Fibroblast of lung (primary cell): ENCODE measurements at places on chromosomes 16 and 17. TPM values are rescaled to one million over a fixed set of nuclear protein-coding genes. Genes with fewer than 3 reads are reported as not detected.

The DLG4 gene
- 12.6 and 22.0 TPM in 2 replicates for total RNA-seq

- no peak overlapping the region for H3K27ac ChIP-seq
- no peak overlapping the region for H3K4me3 ChIP-seq
- no peaks in the 10 kb centered on the region for H3K4me1 ChIP-seq
These were observed 17.0 kb upstream of the LHX1 start for GRCh38 chr17:36920032-36921005.

DNA sequence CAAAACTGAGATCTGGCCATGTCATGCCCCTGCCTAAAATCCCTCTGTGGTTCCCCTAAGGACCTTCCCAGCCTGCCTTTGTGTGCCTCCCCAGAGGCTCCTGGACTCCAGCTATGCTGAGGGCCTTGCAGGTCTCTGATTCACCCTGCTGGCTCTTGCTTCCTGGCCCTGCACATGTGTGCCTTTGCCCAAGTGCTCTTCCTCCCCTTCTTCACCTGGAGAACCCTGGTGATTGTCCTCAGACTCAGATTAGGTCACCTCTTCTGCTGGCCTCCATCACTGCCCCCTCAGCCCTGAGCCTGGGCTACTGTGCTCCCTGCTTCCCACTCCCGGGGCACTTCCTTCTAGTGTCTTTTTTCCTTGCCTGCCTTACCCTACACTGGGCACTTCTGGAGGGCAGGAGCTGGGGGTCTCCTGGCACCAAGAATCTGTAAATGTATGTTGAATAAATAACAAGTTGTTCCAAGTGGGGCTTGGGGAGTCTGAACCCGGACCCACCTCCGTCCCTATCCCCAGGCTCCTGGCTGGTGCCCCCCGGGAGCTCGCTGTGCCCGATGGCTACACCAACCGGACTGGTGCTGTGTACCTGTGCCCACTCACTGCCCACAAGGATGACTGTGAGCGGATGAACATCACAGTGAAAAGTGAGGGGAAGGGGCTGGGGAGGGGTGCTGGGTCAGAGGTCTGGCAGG is 7.8 kb downstream of the ITGA3 start:
- no peaks in the 10 kb centered on the region for H3K27me3 ChIP-seq
- peak overlapping the region; percentile 86 for H3K27ac ChIP-seq
- H3K36me3 ChIP-seq: peaks cover 8% of the 10 kb centered on the region
- peaks cover 65% of the 10 kb centered on the region for H3K4me1 ChIP-seq
- DNase-seq: peak; percentile 61

DNA sequence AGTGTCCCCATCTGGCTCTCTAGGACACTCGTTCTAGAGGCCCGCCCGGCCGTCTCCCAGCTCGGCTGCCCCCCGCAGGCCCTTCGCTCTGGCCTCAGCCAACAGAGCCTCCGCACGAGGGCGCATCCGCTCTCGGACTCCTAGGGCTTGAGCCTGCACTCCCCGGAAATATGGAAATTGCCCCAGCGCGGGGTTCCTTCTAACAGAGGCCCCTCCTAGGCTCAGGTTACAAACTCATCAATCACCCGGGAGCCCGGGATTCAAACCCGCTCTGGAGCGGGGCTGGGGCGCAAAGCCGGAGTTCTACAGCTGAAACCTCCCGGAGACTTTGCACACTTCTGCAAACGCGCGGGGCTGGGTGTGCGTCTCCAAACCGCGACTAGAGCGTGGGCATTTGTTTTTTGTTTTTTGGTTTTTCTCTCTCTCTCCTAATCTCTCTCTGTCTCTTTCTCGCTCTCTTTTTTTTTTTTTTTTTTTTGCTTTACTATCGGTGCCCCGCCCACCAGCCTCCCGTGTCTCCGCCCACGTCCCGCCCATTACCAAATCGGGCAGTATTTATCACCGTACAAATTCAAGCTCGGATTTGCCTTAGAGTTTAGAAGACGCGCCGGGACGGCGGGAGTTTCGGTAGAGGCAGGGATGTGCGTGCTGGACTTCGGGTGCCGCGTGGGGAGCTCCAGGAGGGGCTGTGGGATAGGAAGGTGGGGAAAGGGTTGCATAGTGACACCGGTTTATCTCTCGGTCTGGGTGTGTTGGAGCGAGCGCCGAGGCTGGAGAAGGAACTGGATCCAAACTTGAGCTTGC is 2.4 kb upstream of the FOXL1 start:
- peaks cover 5% of the 10 kb centered on the region for H3K36me3 ChIP-seq
- peak overlapping the region; percentile 74 for H3K4me3 ChIP-seq
- H3K27ac ChIP-seq: peak overlapping the region; percentile 97
- peaks cover 17% of the 10 kb centered on the region for H3K4me1 ChIP-seq

GRCh38 chr17:62937606-62938005 is 28.4 kb upstream of the TANC2 start:
- no peaks in the 10 kb centered on the region for H3K36me3 ChIP-seq
- no peak for DNase-seq
- H3K27me3 ChIP-seq: peaks cover 5% of the 10 kb centered on the region
- no peaks in the 10 kb centered on the region for H3K4me1 ChIP-seq
- H3K27ac ChIP-seq: no peak overlapping the region
- no peak overlapping the region for H3K4me3 ChIP-seq

GRCh38 chr16:1713933-1714332 is 7.9 kb downstream of the MAPK8IP3 start:
- no peaks in the 10 kb centered on the region for H3K27me3 ChIP-seq
- no peaks in the 10 kb centered on the region for H3K36me3 ChIP-seq
- DNase-seq: no peak
- H3K4me3 ChIP-seq: no peak overlapping the region
- H3K4me1 ChIP-seq: peaks cover 6% of the 10 kb centered on the region
- H3K27ac ChIP-seq: no peak overlapping the region

GRCh38 chr17:63828936-63829335 is 1.5 kb upstream of the FTSJ3 start:
- DNase-seq: no peak
- no peak overlapping the region for H3K4me3 ChIP-seq
- peaks cover 8% of the 10 kb centered on the region for H3K4me1 ChIP-seq
- no peak overlapping the region for H3K27ac ChIP-seq
- H3K27me3 ChIP-seq: no peaks in the 10 kb centered on the region
- H3K36me3 ChIP-seq: peaks cover 44% of the 10 kb centered on the region

DNA sequence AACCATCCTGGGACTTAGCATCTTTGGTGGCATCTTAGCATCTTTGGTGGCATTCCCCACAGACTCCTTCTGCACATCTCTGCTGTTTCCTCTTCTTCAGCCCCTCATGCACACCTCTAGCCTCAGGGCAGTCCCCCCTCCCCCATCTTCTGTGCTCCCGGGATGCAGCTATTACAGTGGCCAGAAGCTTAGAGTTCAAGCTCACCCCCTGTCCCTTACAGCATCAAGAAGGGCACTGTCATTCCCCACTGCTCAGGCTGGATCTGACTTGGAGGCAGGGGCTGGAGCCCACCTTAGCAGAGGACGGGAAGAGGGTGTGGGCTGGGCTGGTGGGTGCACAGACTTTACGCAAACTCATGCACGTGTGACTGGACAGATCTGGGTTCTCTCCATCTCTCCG is 650 bp downstream of the EPN3 start:
- H3K27ac ChIP-seq: no peak overlapping the region
- DNase-seq: no peak
- H3K27me3 ChIP-seq: peaks cover 29% of the 10 kb centered on the region

DNA sequence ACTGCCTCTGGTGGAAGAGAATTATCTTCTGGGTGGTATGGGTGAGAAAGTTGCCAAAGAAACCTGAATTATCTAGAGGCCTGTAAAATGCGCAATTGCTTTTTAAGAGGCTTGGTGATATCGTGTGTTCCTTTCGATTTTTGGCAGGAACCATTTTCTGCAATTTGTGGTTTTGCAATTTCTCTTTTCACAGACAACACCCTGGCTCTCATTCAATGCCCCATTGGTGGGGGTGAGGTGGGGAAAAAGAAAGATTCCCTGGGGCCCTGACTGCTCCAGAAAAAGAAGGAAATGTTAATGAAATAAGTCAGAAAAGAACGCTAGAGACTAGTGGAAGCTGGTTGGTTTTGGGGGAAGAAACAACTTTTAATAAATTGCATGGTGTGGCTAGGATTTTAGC is 77.4 kb downstream of the ANKFN1 start:
- H3K4me1 ChIP-seq: no peaks in the 10 kb centered on the region
- H3K4me3 ChIP-seq: no peak overlapping the region
- peak; percentile 45 for DNase-seq
